HS-27A (cell line): ENCODE measurements at places on chromosomes 13 and 19.

GRCh38 chr13:110485604-110486003 lies 75.9 kb downstream of the RAB20 start:
- no peak for DNase-seq

DNA sequence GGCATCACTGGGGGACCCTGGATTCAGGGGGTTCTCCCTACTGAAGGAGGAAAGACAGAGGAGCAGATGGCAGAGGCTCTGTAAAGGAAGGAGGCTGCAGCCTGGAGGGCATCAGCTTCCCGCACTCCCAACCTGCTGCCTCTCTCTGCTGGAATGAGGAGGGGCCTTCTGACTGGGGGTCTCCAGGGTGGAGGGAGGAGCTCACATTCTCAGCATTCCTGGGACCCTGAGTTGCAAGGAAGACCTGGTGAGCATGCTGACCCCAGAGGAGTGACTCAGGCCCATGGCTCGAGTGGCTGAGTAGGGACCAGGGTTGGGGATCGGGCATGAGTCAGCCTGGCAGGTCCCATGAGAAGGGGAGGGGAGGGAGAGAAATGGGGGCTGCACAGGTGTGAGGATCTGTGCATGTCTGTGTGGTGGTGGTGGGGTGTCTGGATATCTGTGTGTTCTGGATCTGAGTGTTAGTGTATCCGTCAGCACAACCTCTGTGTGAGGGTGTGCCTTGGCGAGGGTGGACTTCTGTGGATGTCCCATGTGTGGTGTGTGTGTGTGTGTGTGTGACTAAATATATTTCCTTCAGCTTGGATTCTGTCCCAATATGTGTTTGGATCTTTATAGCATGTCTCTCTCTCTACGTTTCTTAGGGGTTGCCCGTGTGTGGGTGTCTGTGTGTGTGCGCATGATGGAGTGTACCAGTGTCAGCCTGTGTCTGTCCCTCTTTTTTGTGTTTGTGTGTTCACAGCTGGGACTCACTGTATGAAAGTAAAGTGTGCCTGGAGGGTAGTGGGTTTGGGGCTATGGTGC lies 4.6 kb downstream of the AXL start:
- peak; percentile 100 for DNase-seq

DNA sequence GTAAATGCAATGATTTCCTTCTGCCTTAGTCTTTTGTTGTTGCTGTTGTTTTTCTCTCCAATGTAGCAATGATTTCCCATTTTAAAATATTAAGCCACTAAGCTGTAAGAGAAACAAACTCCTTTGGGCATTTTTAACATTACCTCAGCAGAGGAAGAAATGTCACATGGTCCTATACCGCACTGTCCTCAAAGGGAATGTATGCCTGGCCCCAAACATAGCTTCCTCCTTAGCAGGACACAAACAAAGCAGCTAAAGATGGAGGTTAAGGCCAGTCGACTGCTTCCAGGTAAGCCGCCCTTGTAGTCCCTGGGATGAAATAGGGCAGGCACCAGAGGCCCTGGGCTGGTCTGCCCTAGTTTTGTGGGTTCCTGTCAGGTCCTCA lies 249.0 kb downstream of the TSHZ3 start:
- DNase-seq: no peak

DNA sequence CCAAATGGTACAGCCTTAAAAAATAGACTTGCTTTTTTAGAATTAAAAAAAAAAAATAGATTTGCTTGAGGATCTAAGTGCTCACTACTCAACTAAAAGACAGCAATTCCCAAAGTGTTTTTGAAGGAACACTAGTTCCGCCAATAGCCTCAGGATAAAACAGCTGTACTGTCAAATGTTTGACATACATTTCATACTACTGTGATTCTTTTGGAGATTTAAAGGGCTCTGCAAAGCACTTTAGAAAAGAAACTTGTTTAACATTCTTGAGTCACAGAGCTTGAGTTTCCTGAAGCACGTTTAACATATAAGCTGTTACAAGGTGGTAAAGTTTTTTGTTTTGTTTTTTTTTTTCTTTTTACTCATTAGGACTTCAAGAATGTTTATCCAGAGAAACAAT lies 23.1 kb upstream of the KLF5 start:
- DNase-seq: no peak

GRCh38 chr13:39148513-39148961 lies 110.3 kb downstream of the NHLRC3 start:
- DNase-seq: no peak

GRCh38 chr13:94435604-94436226 lies 43.8 kb downstream of the DCT start:
- DNase-seq: no peak

GRCh38 chr13:113360446-113360845 lies 3.5 kb downstream of the GRTP1 start:
- no peak for DNase-seq

- no peak for DNase-seq
These were observed 259.9 kb upstream of the STARD13 start for GRCh38 chr13:33545492-33545891.

DNA sequence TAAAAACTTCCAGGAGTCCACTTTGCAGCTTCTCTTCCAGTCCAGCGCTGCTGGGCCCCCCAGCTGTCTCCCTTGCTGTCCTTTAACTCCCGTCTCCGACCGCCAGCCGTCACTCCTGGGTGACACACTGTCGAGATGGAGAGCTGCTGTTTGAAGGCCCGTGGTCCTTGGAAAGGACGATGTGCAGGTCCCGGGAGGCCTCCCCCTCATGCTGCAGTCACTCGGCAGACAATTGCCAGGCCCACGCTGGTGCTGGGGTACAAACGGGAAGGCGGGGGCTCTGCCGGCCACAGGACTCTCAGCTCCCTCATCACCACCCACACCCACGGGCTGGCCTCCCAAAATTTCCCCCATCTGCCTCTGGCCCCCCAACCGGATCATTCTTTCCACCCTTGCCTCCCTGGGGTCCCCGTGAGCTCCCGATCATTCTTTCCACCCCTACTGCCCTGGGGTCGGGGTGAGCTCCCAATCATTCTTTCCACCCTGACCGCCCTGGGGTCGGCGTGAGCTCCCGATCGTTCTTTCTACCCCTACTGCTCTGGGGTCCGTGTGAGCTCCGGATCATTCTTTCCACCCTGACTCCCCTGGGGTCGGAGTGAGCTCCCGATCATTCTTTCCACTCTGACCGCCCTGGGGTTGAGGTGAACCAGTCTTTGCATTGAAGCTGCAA lies 16.0 kb upstream of the ZNF554 start:
- DNase-seq: no peak

GRCh38 chr19:6531956-6532243 lies 1.1 kb downstream of the TNFSF9 start:
- DNase-seq: no peak

- no peak for DNase-seq
These were observed 720.7 kb downstream of the DIAPH3 start for GRCh38 chr13:59442944-59443486.

GRCh38 chr19:53772943-53773342 lies 51.2 kb downstream of the NLRP12 start:
- DNase-seq: peak; percentile 42

DNA sequence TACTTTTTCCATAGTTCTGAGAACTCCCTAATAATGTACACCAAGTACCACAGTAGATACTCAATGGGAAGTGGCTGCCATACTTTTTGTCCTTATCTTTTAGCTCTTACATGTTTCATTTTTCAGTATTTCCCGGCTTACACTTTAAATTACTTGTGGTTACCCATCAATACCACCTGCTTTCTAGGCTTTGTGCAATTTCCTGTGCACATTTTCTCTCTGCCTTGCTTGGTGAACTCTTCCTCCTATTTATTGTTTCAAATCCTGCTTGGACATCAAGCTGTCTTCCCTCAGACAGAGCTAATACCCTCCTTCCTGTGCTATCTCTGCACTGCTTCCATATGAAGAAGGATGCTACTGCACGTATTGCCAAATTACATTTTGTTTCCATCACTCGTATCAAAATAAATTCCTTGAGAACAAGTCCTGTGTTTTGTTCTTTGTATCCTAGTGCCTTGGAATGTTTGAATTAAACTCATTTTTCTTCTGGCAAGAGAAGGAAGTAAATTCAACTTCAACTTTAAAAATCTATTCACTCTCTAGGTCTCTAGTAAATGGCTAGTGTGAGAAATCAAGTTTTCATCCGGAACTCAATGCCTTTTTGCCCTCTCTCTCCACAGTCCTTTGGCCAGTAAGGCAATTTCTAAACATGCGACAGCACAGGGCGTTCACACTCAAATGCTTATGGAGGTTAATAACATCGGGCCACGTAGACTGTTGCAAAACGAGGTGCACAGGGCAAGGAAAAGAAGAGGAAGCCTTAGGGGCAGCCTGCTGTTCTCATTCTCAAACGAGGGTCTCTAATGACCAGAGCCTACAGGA lies 5.6 kb downstream of the ZAR1L start:
- no peak for DNase-seq

DNA sequence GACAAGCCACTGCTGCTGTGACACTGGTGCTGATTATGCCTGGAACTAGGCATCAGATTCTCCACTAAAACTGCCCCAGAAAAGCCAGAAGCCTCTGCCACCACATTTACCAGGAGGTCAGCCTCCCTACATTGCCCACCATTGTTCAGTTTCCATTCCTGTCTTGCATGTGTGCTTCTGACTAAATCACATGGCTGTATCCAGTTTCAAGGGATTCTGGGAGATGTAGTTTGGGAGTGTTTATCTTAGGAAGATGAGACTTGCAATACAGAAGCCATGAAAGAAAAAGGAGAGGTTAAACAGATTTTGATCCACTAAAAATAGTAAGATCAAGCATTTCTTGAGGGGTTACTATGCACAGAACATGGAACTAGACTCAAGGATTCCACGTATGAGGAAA lies 40.7 kb upstream of the SERPINE3 start:
- no peak for DNase-seq

DNA sequence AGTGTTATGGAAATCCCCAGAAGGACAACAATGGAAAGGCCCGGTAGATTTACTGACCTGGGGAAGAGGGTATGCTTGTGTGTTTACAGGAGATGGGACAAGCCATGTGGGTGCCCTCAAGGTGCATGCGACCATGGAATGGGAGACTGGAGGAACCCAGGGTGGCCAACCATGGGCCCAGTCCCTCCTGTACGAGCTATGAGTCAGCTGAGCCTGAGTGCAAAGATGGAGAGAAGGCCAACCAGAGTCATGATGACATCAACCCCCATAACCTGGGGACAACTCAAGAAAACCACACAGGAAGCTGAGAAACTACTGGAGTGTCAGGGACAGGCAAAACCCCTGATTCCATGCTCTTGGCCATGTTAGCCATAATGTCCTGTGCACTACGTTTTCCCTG lies 7.8 kb downstream of the ZNF350 start:
- DNase-seq: no peak

- DNase-seq: no peak
These were observed 51.3 kb downstream of the RAB20 start for GRCh38 chr13:110509971-110510786.

DNA sequence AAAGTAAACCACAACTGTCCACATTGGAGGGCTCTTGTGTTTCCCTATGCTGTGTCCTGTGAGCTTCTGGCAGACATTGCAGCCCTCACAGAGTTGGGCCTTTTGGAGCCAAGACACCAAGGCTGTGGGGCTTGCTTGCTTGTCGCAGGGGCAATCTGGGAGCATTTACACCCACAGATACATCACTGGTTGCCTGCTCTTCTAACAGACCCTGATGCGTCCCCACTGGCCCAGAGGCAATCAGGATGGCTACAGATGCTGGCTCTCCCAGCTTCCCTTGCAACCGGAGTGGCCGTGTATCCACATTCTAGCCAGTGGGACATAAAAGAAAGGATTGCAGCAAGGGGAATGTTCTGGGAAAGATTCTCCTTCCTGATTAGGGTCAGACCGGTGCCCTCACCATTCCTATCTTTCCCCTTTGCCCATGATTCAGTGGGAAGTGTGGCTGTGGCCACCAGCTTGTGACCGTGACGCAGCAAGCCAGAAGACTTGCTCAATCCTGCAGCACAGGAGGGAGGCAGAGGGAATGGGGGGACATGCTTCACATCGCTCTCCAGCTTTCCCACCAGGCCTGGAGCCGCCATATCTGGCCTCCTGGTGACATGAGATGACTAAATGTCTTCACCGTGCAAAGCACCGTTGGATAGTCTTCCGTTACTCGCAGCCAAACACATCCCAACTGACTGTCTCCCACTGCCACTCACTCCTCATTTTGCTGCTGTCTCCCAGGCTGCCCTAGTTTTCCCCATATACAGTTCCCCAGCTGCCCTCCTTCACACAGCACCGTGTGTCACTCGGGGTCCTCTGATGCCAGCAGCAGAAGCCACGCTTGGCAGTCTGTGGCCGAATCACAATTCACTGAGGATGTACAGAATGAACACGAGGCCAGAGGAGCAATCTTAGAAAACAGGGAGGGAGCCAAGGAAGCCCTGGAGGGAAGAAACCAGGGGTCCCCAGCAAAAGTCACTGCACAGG lies 151.0 kb downstream of the DPF1 start:
- DNase-seq: no peak

- no peak for DNase-seq
These were observed 15.2 kb upstream of the PIK3R2 start for GRCh38 chr19:18137657-18138339.

DNA sequence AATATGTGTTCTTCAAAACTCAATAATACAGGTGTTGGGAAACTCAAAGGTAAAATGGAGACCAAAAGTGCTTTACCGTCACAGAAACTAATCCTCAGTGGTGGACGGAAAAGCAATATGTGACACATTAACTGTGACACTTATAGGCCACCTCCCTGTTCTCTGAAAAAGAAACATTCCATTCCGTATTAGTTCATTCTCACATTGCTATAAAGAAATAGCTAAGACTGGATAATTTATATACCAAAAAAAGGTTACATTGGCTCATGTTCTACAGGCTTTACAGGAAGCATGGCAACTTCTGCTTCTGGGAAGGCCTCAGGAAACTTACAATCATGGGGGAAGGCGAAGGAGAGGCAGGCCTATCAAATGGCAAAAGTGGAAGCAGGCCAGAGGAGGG lies 435.3 kb upstream of the HTR2A start:
- no peak for DNase-seq

GRCh38 chr13:111977179-111977506 lies 89.8 kb upstream of the SOX1 start:
- no peak for DNase-seq

DNA sequence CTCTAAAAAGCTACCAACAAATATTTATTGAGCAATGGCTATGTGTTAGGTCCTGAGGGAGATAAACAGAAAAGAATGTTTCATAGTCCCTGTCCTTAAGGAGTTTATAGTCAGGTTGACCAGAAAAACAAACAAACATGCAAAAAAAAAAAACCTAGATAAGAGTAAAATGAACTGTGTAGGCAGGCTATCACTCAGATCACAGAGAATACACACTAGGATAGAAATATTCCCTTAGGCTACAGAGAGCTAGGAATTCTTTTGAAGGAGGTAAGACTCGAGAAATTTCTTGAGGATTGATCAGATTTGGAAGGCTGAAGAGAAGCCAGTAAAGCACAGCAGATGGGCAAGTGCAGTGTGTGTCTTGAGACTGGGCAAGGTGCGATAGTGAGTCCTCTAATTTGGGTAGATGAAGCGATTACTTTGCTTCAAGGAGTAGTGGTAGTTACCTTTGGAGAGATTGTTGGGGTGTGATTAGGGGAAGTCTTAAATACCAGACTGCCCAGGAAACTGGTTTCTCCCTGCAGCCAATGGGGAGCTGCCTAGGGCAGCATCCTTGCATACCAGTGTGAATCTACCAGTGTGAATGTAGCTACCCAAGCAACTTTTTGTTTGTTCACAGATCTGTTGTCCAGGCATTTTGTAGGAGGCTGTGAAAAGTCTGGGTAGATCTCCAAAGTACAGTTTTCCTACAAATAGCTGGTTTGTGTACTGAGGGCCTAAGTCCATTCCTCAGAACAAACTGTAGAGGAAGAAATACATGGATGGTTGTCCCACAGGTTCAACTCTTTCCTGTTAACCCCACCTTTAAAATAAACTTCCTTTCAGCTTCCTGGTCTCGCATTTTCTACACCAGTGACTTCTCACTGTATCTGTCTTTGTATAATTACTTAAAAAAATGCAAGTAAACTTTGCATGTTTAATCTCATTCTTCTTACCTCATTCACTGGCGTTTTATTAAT lies 314.1 kb downstream of the KLF5 start:
- DNase-seq: no peak
